ENCODE measurements at places on chromosomes 3 and 15. TPM values are rescaled to one million over a fixed set of nuclear protein-coding genes. Genes with fewer than 3 reads are reported as not detected.

DNA sequence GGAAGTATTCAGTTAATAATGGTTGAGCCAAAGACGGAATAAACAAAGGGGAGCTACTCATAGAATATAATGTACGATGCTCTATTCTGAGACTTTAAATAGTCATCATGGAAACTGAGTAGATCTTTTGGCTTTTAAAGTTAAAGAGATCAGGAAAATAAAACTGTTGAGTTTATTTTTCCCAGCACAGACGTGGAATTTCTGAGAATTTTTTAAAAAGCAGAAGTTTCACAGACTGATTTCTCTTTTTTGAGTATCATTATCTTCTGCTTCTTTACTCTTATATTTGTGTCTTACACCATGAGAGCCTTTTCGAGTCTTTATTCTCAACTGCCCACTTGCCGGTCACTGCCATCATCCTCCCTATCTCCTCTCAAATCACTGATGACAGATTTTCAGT is 13.2 kb downstream of the P2RY14 start:
- DNase-seq, result no peak

- no peak for DNase-seq
Observed at GRCh38 chr3:87435926-87436620, 159.7 kb upstream of the POU1F1 start.

- no peak for DNase-seq
Observed at GRCh38 chr3:172179680-172180399, 140.5 kb downstream of the FNDC3B start.

GRCh38 chr15:74610302-74610951 is 5.2 kb upstream of the CLK3 start:
- DNase-seq, result no peak

DNA sequence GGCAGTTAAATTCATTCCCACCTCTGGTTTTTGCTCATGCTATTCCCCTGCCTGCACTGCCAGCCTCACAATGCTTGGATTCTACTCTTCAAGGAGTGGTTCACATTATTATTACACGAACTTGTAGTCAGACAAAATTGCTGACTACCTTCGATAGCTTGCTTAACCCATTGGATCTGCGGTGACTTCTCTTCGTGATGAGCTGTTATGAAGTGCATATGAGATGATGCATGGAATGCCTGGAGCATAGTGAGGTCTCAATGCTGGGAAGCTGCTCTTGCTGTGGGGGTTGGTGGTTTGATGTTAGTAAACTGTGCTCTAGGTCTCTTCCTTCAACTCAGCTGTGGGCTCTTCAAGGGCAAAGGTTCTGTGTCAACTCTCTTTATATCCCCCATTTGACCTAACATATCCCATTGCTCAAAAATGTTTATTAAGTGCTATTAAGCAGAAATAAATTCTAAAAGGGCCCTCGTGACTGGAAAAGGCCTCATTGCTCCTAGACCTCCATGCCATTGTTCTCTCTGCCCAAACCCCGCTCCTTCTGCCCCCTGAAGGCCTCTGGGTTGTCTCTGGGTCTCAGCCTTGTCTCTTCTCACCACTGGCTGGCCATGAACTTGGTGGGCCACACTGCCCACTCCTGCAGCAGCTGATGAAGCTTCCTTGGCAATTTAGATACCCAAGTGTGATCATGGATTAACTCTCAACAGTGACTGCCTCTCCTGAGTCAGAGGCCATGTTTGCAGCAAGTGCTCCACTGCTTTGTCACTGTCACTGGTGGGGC is 4.5 kb upstream of the SLCO2A1 start:
- DNase-seq, result no peak

GRCh38 chr3:39637807-39638206 is 170.3 kb downstream of the MOBP start:
- peak; percentile 82 for DNase-seq

DUOXA2 gene
- not detected for total RNA-seq

ROBO2 gene
- 0.23 TPM for total RNA-seq

IRAK2 gene
- total RNA-seq, result 11.1 TPM

All from endothelial cell of umbilical vein (primary cell).